ENCODE measurements at places on chromosomes 1 and 21.
A peak's percentile ranks its signal among the peaks of the same experiment; 100 is the strongest.

DNA sequence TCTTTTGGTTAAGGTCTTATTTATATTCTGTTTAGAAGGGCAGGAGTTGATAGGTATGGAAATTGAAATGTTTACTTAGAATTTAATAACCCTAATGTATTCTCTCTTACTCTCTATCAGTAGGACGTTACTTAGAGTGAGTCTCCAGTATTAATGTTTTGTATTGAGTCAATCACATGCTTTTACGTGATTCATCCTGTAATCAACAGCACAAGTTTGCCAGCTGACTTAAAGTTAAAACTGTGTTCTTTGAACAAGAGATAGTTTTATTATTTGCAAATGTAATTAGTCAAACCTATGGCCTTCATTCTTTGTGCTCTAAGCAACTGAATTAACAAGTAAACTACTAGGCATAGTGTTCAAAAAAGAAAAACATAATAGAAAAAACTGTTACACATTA is 57.3 kb downstream of the PKN2 start:
- no peak for DNase-seq

GRCh38 chr1:93576346-93576745 is 105.3 kb downstream of the BCAR3 start:
- no peak for DNase-seq

DNA sequence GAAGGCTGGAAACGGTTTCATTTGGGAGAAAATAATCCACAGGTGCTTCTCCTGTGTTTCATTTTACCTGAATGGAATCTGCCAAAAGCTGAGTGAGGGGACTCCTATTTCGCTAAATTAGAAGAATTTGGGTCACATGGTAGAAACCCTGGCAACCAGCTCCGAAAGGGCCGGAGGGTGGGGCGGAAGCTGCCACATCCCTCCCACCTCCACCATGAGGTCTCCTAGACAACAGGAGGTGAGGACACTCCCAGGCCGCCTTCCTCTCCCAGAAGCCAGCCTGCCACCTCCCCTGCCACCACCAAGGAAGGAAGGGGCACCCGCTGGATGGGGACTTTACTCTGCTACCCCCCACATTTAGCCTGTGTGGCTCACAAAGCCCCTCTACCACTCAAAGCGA is 199.9 kb upstream of the ZC3H12A start:
- no peak for DNase-seq

DNA sequence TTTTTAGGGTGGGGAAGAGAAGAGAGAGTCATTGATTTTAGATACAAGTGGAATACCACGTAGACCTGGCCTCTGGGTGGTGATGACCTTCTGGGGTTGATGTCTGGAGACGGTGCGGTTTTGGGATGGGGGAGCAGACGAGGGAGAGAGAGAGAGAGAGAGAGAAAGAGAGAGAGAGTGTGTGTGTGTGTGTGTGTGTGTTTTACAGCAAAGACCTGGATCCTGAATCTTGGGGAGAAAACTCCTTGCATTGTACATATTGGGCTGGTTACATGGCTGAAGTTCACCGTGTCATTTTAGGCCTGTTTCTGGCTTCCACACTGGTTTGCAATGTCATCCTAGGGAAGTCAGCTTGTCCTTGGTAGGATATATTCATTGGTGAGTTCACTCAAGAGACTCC is 89.0 kb downstream of the GALNT2 start:
- DNase-seq, result no peak

- no peak for DNase-seq
Measured at GRCh38 chr1:14136152-14136763, 436.3 kb downstream of the PRDM2 start.

- no peak for DNase-seq
Measured at GRCh38 chr1:76230842-76231281, 156.3 kb downstream of the ST6GALNAC3 start.

DNA sequence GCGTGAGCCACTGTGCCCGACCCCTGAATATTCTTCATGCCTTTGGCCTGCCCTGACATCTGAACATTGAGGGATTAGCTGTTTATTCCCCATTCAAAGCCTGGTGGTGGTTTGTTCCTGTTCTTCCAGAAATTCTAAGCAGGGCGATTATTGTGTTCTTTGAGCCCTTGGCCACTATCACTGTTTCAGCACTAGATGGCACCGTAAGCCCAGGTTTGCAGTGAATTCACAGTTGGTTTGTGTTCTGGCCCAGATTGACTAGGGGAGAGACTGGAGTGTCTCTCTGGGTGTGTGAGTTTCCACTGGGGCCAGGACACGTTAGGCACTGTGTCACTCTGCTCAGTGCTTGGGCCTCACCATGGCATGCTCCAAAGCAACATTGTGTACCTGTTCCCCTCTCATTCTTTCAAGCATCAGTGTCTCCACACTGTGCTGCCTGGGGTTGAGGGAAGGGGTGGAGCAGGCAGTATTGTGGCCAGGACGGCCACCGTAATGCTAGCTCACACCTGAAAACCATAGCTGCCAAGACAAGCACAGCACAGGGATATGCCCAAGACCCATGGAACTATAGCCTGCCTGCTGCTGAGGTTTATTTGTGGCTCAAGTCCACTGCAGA is 52.7 kb downstream of the PKN2 start:
- no peak for DNase-seq

GRCh38 chr21:38538353-38538752 is 40.1 kb upstream of the ERG start:
- DNase-seq, result no peak

DNA sequence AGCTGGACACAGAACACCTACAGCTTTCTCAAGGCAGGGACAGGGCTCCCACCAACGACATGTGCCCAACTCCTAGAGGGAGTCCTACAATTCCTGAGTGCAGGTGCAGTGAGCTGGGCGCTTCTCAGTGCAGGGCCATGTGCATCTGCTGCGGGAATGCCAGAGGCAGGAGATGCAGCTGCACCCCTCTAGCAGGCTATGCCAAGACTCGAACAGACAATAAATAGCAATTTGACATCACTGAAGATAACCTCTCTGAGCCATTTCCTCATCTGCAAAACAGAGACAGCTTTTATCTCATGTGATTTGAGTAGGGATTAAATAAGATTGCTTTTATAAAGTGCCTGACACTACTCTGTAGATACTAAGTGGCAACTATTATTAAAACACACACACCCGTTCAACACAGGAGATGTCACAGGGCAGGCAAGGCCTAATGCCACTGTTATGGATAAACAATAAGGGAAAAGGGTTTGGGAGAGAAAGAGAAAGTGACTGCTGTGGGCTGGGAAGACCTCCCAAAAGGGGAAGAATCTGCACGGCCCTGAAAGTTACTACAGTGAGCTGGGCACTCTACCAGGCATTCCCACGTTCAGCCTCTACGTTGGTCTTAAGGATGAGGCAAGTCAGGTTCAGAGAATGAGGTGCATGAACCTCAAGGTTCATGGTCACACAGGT is 5.7 kb downstream of the SLC9A1 start:
- no peak for DNase-seq

DNA sequence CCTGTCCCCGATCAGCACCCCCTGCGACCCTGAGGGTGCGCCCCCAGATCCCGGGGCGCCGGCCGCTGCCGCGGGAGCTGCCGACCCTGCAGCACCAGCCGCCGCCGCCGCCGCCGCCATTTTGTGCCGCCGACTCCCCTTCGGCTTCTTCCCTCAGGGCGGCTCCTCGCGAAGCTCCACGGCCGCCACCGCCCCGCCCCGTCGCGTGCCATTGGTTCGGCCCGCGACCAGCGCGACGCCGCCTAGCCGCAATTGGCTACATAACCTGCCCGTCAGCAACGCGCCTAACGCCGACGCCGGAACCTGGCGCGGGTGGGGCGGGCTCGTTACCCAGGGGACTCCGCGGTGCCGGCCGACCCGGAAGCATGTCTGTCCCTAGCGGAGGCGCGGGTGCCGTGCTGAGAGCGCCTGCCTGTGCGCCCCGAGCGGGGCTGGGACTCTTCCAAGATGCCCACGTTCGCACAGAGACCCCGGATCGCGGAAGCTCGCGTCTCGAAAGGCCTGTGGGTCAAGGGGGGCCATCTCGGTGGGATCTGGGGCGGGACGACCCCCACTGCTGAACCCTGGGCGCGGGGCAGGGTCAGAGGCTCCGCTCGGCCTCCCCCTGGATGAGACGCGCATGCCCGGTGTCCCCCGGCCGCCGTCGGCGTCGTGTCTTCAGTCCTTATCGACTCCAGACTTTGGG is at the start of gene CCNL2:
Gene CCNL2, minus strand, starts transcription at position 149 of the 685 bp plus-strand sequence. Its CDS starts 29 bp downstream, at position 120.
- peak; percentile 98 for DNase-seq

- DNase-seq, result peak; percentile 10
Measured at GRCh38 chr1:9201401-9202239, 33.0 kb upstream of the H6PD start.

- no peak for DNase-seq
Measured at GRCh38 chr1:8494681-8495080, 176.8 kb downstream of the SLC45A1 start.

GRCh38 chr1:85374160-85374559 is 90.8 kb downstream of the DDAH1 start:
- DNase-seq, result no peak

DNA sequence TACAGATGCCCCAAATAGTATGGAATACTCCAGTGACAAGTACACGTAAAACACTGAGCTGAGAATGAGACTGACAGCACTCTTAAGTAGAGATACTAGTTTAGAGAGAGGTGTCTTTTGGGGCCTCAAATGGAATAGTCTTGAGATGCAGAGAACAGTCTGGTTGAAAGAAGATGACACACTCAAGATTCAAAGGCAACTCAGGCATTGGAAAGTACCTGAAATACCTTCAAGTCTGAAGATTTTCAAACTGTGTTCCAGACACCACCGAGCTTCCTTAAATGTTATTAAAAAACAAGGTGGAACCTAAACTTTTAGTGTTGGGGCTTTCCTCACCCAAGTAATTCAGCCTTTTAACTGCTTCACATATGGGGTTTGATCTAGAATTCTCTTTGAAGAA is 437.7 kb downstream of the OMA1 start:
- DNase-seq, result no peak

- DNase-seq, result no peak
Measured at GRCh38 chr1:227607336-227607898, 44.1 kb downstream of the ZNF678 start.

DNA sequence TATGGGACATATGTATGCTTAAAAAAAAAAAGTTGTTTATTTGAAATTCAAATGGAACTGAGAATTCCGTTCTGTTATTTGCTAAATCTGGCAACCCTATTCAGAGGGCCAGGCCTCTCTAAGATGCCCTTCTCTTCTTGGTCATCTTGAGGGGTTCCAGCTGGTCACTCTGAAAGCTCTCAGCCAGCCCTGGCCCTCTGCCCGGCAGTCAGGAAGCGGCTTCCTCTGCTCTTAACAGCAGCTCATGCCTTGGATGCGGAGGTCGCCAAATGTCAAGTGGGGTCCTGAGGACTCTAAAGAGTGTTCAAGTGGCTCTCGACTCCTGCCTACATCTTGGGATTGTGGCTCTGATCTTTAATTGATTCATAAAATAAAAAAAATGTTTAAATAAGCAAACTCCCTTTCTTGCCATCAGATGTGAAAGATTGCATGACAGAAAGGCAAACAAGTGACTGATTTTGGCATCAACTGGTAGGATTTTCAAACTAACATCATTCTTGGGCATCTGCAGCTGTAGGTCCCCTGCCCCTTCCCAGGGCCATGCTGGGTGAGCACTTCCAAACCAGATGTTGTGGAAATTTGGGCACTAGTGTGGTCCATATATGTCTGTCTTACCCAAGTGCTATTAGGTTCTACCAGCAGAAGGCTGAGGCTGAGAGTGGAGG is 130.8 kb downstream of the PRDM2 start:
- DNase-seq, result no peak

GRCh38 chr1:3817821-3818597 is 21.7 kb upstream of the LRRC47 start:
- no peak for DNase-seq

DNA sequence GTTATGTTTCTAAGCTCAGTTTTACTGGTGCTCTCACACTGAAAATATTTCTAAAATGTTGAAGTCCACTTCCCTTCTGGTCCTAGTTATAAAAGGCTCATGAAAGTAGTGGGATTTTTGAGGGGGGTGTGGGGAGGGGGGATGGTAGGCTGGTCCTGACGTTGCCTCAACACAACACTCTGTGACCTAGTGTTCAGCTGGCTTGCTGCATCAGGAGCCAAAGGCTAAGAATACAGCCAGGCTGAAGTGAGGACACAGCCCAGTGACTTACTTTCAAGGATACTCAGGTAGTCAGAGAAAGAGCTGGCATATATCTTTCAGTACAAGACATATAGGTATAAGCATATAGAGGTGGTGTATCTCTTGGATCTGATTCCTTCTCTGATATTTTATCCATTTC is 151.9 kb upstream of the C8B start:
- DNase-seq, result no peak

- DNase-seq, result no peak
Measured at GRCh38 chr1:181184621-181185020, 96.1 kb downstream of the IER5 start.

DNA sequence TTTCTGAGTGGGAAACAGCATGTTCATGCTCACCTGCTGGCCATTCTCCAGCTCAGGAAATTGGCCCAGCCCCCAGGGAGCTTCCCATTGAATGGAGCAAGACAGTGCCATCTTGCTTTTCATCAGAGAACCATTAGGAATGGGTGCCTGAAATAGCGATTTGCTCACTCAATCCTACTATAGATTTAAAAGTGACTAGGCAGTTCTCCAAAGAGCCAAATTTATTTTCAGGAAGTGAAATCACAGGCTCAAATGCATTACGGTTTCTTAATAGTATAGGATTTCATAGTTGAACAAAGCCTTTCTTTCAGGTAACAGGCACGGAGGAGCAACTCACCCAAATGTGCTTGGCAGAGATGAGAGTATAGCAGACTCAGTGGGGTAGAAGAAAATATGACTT is 272.1 kb downstream of the GRIK1 start:
- DNase-seq, result no peak

GRCh38 chr1:116873680-116874271 is 35.9 kb upstream of the PTGFRN start:
- DNase-seq, result no peak

DNA sequence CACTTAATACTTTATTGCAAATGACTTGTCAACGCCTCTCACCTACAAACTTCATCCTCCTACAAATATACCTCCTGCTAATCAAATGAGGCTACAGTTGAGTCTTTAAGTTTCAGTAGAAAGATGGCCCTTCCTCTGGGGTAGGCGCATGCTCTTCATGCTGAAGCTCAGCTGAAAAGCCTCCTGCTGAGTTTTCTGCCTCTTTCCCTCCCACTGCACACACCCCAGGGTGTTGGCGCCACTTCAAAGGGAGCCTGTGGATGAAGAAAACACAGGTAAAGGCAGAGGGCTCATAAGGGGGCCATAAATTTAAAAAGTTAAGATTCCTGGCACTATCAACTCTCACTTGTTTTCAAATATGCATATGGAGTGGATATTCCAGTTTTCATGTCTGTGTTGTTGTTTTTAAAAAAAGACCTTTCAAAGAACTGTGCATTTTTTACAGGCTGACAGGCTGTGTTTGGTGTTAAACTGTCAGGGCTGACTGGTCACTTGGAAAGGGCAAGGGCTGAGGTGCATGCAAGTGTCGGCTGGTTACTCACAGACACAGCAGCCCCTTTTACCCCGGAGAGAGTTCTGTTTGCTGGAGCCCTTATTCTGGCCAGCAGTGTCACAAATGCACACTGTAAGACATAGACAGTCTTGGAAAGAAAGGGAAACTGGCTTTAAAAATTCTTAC is 42.9 kb upstream of the LGALS8 start:
- DNase-seq, result no peak

GRCh38 chr21:38729754-38730379 is 75.9 kb upstream of the ETS2 start:
- no peak for DNase-seq

- no peak for DNase-seq
Measured at GRCh38 chr1:101112051-101112780, 86.6 kb upstream of the DPH5 start.
